Left renal cortex interstitium (tissue), 4 donors: ENCODE measurements at places on chromosomes 11 and 22. TPM values are rescaled to one million over a fixed set of nuclear protein-coding genes. Genes with fewer than 3 reads are reported as not detected.
A peak's percentile ranks its signal among the peaks of the same experiment; 100 is the strongest.

DNA sequence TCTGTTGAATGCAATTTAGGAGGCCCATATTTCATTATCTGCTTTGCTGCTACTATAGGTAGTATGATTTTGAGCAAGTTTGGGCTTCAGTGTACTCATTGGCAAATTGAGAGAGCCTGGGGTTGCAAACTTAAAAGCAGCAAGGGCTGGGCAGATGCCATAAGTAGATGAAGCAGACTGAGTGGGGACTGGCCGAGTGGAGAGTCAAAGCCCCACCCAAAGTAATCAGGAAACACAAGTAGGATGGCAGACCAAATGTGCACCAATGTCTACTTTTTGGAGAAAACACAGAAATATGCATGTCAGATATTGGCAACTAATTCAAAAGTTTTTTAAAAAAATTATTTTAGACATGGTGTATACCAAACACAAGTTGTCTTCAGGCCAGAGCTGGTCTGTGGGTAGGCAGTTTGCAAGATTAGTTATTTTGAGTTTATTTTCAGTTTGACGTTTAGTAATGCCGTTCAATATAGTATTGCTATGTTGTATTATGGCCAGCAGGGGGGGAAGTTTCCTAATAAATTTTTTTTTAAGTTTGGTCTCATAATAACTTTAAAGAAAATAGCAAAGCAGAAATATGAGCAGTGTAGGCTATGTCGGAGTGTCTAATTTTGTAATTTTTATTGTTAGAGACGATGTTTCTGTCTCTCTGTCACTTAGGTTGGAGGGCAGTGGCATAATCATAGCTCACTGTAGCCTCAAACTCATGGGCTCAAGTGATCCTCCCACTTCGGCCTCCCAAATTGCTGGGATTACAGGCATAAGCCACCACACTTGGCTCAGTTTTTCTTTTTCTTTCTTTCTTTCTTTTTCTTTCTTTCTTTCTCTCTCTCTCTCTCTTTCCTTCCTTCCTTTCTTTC lies 105.1 kb downstream of the HIPK3 start:
- DNase-seq: no peak

- DNase-seq: no peak
Measured at GRCh38 chr11:68940651-68941323, 37.1 kb downstream of the IGHMBP2 start.

DNA sequence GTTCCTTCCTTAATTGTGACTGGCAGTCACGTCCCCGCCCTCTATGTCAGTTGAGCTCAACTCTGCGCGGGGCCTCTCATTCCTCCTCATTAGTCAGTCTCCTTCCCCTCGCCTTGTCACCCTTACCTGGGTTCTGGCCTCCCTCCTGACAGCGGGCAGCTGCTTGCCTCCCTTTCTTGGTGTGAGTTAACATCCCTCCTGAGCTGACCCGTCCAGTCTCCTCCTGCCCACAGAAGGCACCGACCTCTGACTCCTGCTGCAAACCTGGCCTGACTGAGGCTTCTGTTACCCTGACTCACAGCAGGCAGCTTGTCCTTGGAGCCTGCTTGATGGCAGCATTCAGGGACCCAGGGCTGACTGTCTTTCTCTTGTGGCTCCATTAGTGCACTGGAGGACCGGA lies 45.2 kb downstream of the GRIK4 start:
- DNase-seq: no peak

DNA sequence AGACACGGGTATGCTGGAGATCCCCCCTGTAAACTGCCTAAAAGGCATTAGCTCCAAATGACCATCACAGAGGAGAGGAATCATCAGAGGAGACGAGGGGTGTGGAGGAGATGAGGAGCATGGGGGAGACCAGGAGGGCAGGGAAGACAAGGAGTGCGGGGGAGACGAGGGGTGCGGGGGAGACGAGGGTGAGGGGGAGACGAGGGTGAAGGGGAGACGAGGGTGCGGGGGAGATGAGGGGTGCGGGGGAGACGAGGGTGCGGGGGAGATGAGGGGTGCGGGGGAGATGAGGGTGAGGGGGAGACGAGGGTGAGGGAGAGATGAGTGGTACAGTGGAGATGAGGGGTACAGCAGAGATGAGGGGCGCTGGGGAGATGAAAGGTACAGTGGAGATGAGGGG lies 17.5 kb upstream of the GAL start:
- no peak for DNase-seq

DNA sequence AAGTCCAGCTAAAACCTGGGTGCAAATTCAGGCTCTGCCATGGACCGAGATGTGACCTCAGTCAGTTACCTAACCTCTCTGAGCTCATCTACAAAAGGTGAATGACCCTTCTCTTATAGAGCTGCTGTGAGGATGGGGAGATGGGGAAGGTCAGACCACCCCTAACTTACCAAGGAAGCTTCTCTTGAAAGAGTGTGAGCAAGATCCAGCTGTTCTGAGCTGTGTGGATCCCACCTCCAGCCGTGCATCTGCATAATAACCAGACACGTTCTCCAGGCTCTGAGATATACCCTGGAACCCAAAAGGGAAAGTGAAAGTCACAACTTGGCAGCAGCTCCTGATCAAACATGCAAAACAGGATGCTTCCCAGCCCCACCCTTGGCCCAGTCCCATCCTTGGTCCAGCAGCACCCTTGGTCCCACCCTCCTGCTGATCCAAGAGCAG lies at the start of gene APOL3:
TSS of gene APOL3 (minus strand) at position 257 of the 444 bp plus-strand sequence. CDS start 11,700 bp downstream, outside the sequence.
- no peak for DNase-seq

GRCh38 chr11:32115446-32115845 lies 24.6 kb downstream of the RCN1 start:
- no peak for DNase-seq

- DNase-seq: no peak
Measured at GRCh38 chr11:88384669-88385005, 47.1 kb upstream of the CTSC start.

DNA sequence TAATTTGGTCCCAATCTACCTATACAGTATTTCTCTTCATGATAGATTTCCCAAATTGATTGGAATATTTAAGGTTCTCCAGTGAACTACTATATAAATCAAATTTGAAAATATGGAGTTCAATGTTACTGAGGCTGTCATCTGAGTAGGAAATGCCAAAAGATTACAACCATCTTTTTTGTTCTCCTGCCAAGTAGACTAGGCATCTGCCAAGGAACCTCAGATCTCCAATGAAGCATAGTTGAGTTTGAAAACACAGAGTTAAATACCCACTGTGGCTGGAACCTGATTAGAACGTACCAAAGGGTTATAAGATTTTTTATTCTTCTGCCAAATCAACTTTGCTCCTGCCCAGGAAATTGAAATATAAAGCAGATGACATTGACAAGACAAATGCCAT lies 330.9 kb downstream of the CNTN5 start:
- no peak for DNase-seq

C11orf42 gene
- polyA plus RNA-seq: 0.72 TPM

OR52N4 gene
- polyA plus RNA-seq: not detected

POU2AF2 gene
- not detected for polyA plus RNA-seq

GRCh38 chr22:42203609-42204008 lies 66.8 kb downstream of the TCF20 start:
- no peak for DNase-seq

DNA sequence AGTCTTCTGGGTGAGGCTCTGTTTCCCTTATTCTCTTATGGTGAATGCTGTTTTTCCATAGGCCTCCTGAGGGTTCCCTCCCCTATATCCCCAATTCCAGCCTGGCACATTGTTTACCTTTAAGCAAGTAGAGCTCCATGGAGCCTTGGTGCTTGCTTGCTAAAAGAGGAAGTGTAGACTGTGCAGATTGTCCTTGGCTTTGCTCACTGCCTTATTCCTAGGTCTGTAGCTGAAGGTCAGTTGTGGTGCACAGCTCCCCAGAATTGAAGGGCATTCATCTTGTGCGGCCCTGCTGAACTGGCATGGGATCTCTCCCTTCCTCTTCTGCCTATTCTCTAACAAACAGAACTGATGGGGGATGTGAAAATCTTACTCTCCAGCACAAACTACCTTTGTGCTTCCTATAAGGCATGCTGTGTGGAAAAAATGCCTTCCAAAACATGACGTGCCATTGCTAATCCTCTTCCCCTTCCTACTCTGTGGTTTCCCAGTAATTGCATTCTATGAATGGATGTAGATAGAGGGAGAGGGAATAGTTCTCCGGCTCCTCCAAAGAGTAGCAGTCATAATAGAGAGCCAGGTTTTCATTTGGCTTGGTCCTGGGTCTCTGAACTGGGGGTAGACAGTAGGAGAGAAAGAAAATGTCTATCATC lies 34.2 kb upstream of the PLET1 start:
- no peak for DNase-seq

GRCh38 chr11:115316696-115317095 lies 187.5 kb downstream of the CADM1 start:
- DNase-seq: no peak

DNA sequence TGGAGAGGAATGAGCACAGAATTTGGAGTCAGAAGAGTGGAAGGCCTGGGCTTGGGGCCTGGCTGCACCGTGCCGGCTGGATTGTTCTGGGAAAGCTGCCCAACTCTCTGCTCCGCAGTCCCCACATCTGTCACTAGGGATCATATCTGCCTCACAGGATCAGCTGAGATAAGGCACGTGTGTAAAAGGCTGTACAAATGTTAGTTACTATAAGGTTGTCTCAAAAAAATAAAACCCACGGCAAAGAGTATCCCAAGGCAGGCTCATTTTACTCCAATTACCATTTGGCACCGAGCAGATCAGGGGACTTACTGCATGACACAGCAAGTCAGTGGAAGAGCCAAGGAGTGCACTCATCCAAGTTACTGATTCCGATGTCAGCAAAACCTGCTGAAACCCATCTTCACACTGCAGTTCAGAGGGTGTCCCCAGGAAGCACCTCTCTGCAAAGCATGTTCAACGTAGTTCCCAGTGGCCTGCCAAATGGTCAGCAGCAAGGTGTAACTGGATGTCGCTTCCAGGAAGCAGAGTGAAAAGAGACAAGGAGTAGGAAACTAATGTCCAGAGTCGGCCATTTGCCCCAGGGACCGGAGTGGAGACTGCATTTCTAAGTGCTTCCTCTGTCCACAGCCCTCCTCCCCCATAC lies 18.1 kb upstream of the MRTFA start:
- DNase-seq: no peak

DNA sequence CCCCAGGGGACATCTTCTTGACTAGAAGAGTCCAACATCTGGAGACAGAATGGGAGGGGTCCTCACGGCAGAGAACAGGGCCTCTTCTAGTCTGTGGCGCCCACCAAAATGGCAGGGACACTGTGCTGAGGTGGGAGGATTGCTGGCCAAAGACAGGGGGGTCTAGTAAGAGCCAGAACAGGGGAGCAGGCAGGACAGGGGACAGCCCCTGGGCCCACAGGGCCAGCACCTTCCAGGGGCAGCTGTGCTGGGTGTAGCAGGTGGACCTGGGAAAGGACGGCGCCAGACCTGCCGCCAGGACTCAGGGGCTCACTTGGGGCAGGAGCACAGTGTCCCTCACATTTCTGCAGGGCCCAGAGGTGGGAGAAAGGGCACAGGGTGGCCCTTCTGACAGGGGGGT lies 858 bp upstream of the APOBEC3A start:
- DNase-seq: no peak

ANO9 gene
- polyA plus RNA-seq: 6.1 TPM

DNA sequence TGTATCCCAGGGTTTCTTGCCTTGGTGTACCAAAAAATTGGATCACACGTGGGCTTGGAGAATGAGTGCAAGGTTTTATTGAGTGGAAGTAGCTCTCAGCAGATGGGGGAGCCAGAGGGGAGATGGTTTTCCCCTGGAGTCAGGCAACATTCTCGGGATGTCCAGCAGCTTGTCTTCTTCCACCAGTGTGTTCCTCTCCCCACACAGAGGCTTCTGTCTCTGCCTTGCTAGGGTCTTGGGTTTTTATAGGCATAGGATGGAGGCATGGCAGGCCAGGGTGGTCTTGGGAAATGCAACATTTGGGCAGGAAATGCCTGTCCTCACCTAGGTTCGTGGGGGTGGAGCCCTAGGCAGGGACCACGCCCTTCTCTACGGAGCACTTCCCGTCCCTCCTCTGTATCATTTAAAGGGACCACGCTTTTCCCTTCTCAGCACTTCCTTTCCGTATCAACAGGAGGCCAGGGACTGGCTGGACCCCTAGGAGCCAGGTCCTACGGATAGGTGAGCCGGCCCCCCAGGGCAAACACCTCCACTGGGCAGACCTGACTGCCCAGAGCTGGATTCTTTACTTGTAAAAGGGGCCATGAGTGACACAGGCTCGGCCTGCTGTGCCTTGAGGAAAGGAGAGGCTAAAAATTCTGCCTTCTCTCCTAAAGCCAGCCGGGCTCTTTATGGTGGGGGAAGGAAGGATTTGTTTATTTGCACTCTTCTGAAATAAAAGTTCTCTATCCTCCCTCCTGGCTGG lies 55.3 kb upstream of the CCDC188 start:
- DNase-seq: peak; percentile 60

DNA sequence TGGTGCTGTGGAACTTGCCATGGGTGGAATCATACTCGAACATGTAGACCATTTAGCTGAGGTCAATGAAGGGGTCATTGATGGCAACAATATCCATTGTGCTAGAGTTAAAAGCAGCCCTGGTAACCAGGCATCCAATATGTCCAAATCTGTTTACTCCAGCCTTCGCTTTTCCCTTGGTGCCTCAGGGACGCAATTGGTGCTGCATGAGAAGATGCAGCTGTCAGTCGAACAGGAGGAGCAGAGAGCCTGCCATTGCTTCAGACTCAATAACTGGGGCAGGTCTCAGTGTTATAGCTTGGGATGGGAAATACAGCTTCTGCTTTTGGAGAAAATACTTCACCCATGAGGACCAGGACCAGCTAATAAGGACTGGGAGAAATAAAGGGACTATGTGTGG lies 5.0 kb upstream of the MCHR1 start:
- DNase-seq: no peak

DNA sequence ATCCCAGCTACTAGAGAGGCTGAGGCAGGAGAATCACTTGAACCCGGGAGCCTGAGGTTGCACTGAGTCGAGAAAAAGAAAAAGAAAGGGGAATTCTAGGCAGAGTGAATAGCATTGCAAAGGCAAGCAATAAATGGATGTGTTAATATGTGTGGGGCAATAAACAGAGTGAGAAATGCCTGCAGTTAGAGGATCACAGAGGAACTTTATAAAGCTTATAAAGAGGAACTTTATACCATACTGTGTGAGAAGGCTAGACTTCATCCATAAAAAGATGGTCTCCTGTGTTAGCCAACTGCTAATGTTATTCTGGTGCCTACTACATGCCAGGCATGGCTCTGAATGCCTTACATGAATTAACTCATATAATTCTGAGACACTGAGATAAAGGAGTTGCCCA lies 841 bp downstream of the B3GNT6 start:
- no peak for DNase-seq
